Activated T-cell treated with anti-CD3 and anti-CD28 coated beads, Interleukin-2, amount 50 U/mL, for 72 hours (primary cell): ENCODE measurements at places on chromosomes 5 and 9. TPM values are rescaled to one million over a fixed set of nuclear protein-coding genes. Genes with fewer than 3 reads are reported as not detected.

The PAXX gene
- total RNA-seq = 51.8 TPM

GRCh38 chr5:118557251-118557661 lies 431.1 kb downstream of the DTWD2 start:
- H3K36me3 ChIP-seq = no peaks in the 10 kb centered on the region
- H3K4me3 ChIP-seq = no peak overlapping the region
- no peaks in the 10 kb centered on the region for H3K4me1 ChIP-seq

- no peak overlapping the region for H3K4me3 ChIP-seq
- H3K36me3 ChIP-seq = no peaks in the 10 kb centered on the region
These were observed 169.6 kb downstream of the MELK start for GRCh38 chr9:36742264-36742663.

- no peak overlapping the region for H3K4me3 ChIP-seq
- H3K4me1 ChIP-seq = peaks cover 6% of the 10 kb centered on the region
- no peaks in the 10 kb centered on the region for H3K36me3 ChIP-seq
- H3K27ac ChIP-seq = no peak overlapping the region
These were observed 99.6 kb upstream of the PHYKPL start for GRCh38 chr5:178332210-178332641.

GRCh38 chr5:135140446-135141204 lies 106.6 kb upstream of the PITX1 start:
- no peak for DNase-seq
- H3K27me3 ChIP-seq = no peaks in the 10 kb centered on the region
- no peak overlapping the region for H3K27ac ChIP-seq
- no peak overlapping the region for H3K4me3 ChIP-seq
- H3K4me1 ChIP-seq = no peaks in the 10 kb centered on the region
- H3K36me3 ChIP-seq = no peaks in the 10 kb centered on the region

GRCh38 chr9:131500939-131501541 lies 1.7 kb upstream of the POMT1 start:
- H3K4me3 ChIP-seq = peak overlapping the region; percentile 99
- H3K4me1 ChIP-seq = peaks cover 62% of the 10 kb centered on the region
- H3K27ac ChIP-seq = peak overlapping the region; percentile 94
- peaks cover 8% of the 10 kb centered on the region for H3K36me3 ChIP-seq
- H3K27me3 ChIP-seq = no peaks in the 10 kb centered on the region
- peak; percentile 87 for DNase-seq

DNA sequence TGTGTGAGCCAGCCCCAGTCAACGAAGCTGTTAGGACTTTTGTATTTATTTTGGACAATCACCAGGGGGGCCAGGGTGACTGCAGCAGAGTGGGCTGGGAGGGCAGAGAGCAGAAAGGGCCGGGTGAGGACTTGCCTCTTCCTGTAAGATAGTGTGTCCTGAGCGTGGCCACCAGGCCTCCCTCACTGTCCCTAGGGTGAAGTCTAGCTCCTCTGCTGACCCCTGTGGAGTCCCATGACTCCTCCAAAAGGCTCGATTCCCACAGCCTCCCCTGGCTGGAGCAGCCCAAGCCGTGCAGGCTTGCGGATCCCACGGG lies 147.8 kb downstream of the RXRA start:
- DNase-seq = no peak
- H3K27ac ChIP-seq = no peak overlapping the region
- H3K4me3 ChIP-seq = no peak overlapping the region
